ENCODE measurements at places on chromosomes 12 and 14.

DNA sequence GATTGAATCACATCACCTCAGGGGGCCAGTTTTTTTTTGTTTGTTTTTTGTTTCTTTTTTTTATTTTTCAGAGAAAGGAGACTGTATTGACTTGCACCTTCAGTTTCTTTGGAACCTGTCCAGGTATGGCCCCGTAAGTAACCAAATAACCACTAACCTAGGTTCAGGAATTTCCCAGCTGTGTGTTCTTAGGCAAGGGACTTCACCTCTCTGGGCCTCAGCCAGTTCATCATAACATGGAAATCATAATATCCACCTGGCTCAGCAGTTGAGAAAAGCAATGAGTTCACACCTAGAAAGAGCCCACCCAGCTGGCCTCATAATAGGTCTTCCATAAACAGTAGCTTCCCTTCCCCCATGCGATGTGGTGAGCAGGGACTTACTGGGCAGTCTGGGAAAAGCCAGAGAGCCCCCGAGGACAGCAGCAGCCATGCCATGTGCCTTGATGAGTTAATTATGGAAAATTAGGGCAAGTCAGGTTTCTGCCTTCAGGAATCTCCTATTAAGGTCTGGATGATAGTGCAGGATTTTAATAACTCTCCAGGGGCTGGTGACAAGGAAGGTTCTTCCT, 27.4 kb upstream of the WSCD2 start:
- no peak for DNase-seq

DNA sequence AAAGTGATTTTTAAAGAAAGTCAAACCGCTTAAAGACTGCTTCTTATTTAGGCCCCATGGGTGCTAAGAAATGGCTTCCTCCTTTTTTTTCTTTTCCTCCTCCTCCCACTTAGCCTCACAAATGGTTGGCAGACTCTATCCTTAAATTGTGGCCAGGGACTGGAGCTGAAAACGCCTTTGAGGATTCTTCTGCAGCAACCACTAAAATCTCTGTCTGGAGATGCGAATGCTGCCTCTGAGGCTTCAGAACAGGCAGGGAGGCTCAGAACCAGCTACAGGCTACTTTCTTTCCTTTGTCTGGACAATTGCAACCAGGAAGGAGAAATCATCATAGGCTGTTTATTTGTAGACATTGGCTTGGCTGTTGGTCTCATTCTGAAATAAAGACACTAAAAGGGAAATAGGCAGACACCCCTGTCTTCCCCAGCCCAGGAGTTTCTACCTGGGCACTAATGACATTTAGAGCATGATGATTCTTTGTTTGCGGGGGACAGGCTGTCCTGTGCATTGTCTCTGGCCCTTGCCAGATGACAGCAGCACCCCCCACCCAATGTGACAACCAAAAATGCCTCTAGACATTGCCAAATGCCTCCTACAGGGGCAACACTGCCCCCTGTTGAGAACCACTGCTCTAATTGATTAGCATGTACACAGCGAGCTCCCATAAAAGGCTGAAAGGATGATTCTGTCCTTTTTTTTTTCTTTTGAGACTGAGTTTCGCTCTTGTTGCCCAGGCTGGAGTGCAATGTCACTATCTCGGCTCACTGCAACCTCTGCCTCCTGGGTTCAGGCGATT, 50.3 kb downstream of the MAP1LC3B2 start:
- peak; percentile 18 for DNase-seq

DNA sequence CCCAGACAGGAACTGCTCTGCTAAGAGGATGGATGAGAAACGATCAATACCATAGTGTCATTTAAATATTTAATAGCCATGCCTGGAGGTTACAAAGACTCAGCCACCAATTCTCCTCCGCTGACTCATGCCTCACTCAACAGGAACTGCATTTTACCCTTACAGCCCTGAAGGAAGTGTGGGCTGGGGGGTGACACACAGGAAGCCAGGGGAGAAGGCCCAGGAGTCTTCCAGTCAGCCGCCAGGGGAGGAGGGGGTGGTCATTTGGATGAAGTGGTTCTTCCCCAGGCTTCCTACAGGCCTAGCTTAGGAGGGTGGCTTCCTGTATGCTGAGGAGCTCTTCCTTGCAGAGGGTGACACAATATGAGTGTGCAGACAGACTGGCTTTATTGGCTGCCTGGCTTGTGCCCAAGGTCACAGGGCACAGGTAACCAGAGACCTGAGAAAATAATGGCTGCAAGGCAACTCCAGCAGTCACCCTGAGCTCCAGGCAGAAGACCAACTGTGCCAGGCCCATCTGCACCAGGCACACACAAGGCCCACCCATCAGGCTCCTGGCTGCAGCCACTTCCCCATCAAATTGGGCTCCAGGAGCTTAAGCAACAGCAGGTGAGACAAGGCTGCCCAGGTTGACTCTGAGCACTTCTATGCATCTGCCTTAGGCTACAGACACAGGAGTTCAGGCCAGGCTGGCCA, 30.6 kb upstream of the RPLP0 start:
- DNase-seq = peak; percentile 79

GRCh38 chr12:109762673-109763191, 49.1 kb downstream of the FAM222A start:
- no peak for DNase-seq

GRCh38 chr12:42539696-42540095, 49.9 kb downstream of the PRICKLE1 start:
- DNase-seq = no peak

GRCh38 chr12:15590180-15590826, 198.9 kb downstream of the EPS8 start:
- no peak for DNase-seq

DNA sequence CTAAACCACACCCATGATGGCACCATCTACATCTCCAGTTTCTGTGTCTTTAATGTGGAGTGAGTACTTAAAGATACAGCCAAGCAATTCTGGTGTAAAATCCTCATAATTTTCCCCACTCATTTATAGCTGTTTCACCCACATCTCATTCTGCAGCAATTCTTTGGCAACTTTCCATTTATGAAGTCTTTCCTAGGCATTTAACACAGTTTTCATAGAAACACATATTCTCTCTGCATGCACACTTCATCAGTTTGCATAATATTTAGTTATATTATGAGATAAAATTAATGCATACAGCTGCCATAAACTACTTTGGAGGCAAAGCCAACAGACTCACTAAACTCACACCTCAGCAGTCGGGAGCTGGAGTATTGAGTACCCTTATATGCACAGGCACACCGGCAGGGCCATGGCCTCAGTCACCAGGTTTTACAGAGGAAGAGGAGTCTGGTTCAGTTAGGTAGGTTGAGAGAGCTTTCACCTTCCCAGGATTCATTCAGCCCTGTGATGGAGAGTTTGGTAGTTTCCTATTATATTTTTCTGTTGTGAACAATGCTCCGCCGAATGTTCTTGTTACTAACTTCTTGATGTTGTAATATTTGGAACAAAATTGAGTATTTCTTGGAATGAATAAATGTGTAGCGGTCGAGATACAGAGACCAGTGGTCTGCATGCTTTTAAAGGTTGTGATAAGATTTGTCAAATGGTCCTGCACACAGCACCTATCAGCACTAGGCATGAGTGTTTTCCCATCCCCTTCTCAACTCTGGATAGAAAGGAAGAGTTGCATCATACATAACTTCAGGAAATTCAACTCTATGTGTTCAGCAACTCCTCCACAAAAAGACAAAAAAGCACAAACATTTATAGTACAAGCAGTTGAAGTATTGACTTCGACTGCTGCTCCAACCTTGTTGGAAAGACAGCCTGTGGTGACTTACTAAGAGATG, 123.5 kb downstream of the TTC8 start:
- DNase-seq = no peak

DNA sequence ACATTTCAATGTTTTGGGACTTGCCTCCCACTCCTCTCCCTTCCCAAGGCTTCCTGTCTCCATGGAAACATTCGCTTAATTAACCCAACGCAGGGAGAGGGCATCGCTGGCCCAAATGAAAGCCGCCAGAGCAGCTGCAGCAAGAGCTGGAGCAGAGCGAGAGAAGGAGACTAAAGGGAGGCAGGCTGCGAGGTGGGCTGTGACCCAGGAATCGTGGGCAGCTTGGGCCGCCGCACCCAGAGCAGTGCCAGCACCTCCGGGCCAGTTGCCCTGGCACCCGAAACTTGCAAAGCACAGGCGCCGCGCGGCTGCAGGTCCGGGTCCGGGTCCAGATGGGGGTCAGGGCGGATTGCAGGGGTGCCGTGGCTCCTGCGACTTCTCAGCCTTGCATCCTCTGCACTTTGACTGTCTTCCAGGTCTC, 43.5 kb upstream of the PTPRQ start:
- DNase-seq = no peak

DNA sequence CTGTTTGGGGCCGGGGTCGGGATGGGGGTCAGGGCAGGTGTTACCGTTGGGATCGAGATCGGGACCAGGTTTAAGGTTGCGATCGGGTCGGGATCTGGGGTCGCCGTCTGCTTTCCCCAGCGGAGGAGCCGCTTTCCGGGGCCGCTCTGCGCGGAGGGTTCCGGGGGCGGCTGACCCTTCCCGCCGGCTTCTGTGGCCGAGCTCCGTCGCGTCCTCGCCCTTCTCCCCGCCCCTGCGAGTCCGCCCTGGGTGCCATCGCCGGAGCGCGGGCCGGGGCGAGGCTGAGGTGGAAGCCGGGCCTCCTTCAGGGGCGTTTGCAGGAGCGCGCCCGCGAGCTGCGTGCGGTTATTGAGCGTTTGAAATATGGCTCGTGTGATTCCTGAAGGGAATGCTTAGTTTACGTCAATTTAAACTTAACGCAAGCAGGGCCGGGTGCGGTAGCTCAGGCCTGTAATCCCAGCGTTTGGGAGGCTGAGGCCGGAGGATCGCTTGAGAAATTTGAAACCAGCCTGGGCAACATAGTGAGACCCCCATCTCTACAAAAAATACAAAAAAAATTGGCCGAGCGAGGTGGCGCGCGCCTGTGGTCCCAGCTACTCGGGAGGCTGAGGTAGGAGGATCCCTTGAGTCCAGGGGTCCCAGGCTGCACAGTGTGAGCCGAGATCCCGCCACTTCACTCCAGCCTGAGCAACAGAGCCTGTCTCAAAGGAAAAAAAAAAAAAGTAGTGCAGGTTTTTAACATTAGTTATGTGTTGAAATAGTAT, 620 bp downstream of the PGAM5 start:
- no peak for DNase-seq

GRCh38 chr12:131100031-131100674, 146.4 kb downstream of the ADGRD1 start:
- no peak for DNase-seq

GRCh38 chr14:57828713-57829112, 37.2 kb downstream of the SLC35F4 start:
- DNase-seq = no peak

GRCh38 chr14:36508418-36509068, 11.5 kb downstream of the NKX2-1 start:
- no peak for DNase-seq

GRCh38 chr12:94265539-94265938, 117.2 kb downstream of the PLXNC1 start:
- no peak for DNase-seq

DNA sequence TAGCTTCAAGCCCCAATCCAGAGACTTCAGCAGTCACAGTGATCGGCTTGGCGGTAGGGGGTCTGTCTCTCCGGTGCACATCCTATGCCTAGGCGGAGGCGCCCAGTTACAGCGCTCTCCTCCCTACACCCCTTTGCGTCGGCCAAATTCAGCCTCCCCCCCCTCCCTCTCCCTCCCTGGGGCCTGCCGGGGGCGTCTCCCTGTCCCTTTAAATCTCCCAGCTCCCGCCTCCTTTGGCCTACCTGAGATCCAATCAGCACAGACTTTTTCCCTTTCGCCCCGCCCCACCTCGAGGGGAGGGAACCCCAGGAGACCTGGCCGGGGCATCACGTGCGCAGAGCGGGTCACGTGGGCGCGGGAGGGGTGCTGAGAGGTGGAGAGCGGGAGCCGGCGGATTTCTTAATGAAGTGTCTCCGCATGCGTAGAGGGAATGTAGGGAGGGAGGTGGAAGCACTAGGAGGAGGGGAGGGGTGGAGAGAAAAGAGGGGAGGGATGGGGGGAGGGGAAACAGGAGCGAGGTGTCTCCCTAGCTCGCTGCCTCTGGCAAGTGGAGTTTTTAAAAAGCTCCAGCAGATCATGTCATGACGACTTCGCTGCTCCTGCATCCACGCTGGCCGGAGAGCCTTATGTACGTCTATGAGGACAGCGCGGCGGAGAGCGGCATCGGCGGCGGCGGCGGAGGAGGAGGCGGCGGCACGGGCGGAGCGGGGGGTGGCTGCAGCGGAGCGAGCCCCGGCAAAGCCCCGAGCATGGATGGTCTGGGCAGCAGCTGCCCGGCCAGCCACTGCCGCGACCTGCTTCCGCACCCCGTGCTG, at the start of gene HOXC13:
Gene HOXC13, plus strand, starts transcription at position 506 of the 815 bp plus-strand sequence. Its CDS starts 76 bp downstream, at position 582.
- DNase-seq = peak; percentile 48

DNA sequence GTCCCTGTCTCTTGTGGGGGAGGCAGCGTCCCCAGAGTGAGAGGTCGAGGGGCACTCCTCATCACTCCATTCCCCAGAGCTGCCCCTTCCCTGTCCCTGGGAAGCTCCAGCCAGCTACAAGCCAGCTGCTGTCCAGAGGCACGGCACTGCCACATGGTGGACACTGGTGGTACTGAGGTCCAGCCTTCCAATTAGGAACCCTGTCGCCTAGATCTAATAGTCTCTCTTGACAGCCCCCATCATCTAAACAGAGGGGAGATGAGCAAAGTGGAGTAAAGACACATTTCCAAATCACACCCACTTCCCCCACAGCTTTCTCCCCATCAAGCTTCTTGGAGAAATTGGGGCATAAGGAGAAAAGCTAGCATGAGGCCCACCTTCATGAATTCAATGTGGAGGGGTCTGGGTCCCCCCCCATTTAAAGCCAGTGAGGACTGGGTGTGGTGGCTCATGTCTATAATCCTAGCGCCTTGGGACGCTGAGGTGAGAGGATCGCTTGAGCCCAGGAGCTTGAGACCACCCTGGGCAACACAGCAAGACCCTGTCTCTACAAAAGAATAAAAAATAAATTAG, 2.1 kb upstream of the INHBE start:
- DNase-seq = no peak

DNA sequence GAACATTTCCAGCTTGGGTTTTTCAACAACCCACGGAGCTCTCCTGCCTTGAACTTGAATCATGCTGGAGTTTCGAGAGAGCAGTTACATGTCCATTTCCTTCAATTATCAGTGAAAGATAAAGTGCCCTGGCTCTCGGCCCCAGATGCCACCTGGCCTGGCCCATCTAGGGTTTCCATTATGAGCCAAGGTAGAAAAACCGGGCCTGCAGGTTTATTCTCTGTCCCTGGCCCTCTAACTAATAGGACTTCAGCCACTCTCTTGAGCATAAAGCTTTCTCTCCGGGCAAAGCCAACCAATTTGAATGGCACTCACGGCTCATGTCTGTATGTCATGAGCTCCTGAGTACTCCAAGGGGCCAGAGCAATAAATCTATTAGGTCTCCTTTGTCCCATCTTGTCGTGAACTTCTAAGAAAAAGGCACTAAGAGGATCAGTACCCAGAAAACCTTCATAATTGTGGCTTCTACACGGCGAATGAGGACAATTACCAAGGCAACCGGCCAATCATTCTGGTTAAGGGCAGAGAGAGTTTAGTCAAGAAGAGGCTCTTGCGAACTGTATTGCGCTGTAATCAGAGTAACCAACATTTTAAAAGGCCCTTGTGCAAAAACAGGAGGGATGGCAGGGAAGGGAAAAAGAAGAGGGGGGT, 392.3 kb downstream of the MED13L start:
- DNase-seq = no peak

DNA sequence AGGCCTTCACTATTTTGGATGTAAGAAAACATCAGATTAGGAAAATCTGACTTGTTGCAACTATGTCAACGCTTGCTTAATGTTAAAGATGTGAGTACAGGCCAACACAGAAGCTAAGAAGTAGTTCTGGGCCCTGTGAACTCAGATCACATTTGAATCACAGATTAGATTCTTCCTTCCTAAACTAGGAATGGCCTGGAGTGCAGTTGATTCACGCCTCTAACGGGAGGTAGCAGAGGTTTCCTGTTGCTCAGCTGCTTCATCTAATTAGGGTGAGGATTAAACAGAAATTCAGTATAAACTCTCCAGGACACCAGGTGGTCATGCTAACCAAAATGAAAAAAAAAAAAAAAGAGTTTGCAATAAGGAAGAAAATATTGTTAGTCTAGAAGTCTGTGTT, 314.3 kb downstream of the TRHDE start:
- no peak for DNase-seq
